ENCODE measurements at places on chromosomes 13 and 19.
A peak's percentile ranks its signal among the peaks of the same experiment; 100 is the strongest.

DNA sequence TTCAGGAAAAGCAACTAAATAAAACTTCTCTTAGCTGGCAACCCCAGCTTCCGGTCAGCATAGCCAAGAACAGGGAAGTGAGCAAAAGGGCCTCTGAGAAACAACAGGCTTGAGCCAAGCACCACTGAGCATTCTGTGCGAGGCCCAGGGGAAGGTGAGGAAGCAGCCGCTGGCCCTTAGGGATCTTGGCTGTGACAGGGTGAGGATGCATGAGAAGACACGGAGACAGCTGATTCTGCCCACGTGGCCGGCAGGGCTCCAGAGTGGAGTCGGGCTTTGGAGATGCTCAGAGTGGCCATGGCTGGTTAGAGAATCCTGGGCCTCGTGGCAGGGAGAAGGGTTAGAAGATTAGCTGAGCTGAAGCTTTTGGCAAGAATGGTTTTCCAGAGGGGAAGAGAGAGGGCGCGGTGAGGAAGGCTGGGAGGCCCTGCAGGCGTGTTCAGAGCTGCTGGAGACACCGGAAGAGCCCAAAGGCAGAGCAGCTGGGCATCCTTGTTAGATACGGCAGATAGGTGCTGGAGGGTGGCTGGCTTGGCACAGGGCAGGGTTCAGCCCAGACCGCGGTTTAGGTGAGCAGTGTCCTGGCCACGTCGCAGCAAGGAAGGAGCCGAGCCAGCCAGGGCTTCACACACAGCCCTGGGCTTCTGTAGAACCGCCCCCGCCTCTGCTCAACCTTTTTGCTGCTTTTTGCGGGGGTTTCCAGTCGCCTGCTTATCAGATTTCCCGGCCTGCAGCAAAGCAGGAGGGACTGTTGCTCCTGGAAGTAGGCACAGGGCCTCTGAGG, 17.3 kb downstream of the UPF1 start:
- DNase-seq = no peak

DNA sequence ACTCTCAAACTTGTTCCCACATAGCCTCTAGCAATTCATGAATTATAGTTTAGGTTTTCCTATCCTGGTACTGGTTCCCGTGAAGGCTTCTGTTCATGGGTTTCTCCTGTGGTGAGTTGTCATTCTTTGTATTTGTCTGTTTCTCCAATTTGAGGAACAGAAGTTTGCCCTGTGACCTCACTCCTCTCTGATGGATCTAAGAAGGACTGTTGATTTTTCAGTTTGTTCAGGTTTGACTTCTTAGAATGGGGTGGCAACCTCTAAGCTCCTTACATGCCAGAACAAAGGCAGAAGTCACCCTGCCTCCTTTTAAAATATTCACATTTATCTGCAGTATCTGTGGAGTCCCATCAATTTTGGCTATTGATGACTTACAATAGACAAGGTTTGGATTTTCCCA, 354.0 kb downstream of the SPRY2 start:
- no peak for DNase-seq

DNA sequence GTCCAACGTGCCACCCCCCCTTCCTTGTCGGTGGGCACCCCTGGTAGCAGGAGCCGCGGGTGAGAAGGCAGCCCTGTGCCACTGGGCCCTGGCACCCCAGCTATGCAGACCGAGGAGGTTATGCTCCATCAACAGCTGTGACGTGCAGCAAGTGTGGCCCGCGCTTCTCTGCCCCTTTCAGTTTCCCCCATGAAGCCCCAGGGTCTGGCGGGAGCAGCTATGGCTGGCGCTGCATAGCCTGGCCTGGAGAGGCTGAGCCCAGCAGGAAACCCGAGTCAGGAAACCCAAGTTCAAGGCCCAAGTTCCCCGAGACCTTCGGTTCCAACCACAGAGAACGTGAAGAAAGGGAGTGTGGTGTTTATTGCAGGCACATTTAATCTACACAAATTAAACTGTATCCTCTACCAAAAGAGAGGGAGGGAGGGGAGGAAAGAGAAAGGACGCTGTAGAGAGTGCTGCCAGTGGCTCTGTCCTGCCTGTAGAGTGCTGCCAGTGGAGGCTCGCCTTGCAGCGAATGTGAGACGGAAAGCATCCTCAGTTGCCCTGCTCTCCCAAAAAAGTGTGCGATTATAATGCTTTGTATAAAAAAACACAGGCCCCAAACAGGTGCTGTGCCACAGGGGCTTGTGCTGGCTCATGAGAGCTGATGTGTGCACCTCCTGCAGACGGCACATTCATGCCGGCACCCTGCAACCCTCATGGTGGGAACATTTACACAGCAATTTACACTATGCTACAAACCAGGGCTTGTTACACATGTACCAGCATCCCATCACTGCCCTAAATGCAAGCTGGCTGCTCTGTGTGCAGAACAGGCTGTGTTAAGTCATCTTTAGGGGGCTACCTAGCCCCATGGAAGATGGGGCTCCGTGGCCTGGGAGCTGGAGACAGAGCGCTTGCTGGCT, 16.3 kb downstream of the POP4 start:
- no peak for DNase-seq

GRCh38 chr13:75881109-75881775, 245.1 kb downstream of the LMO7 start:
- DNase-seq = no peak

DNA sequence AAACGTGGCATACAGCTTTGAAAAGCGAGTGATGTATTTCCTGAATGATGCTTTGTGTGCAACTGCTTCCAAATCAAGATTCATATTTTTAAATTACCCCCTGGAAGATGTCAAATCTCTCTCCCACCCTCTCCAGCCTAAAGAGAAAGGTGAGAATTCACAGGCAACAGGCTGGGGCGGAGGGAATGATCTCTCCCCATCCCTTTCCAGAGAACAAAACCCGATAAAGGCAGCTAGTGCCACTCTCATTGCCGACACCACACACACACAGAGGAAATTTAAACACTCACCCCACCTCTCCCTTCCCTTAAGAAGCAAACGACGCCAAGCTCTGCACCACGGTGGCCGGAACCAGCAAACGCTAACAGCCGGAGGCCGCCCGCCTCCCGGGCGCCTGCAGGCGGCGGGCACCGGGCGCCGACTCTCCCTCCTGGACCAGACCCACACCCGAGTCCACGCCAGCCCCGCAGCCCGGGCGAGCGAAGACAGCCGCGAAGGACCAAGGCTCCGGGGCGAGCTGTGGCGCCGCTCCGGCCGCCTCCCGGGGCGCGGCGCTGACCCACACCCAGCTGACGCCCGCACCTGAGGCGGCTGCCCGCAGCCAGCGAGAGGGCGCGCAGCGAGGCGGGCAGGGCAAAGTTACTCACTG, 477 bp downstream of the LNX2 start:
- DNase-seq = peak; percentile 68
